Thoracic aorta (tissue), 2 donors: ENCODE measurements at places on chromosomes 11 and 22. TPM values are rescaled to one million over a fixed set of nuclear protein-coding genes. Genes with fewer than 3 reads are reported as not detected.

GRCh38 chr11:119337581-119338317, 2.9 kb downstream of the C1QTNF5 start:
- DNase-seq: no peak

DNA sequence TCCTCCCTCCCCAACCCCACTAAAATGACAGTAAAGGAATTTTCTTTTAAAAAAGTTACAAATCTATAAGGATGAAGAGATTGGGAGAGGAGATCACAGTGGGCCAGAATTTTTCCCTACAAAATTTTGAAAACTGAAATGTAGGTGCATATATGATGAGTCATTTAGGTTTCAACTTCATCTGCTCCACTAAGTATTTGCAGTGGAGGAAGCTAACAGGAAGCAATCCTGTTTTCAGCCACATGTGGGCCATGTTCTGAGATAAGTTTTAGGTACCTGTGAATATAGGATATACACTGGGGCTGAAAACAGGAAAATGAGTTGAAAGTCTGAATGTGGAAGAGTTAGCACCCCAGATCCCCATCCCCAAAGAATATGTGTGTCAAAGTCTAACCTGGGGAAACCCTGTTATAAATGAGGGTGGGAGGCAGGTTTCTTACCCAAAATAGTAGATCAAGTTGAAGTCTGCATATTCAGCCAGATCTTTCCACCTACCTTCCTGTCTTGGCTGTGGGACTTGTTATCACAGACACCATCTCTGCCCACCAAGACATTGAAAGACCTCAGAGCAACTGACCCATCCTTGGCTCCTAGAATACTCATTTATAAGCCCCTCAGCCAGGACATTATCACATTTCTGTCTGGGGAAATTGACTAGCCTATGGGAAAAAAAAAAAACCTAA, 87.3 kb downstream of the PACS1 start:
- no peak for DNase-seq

DNA sequence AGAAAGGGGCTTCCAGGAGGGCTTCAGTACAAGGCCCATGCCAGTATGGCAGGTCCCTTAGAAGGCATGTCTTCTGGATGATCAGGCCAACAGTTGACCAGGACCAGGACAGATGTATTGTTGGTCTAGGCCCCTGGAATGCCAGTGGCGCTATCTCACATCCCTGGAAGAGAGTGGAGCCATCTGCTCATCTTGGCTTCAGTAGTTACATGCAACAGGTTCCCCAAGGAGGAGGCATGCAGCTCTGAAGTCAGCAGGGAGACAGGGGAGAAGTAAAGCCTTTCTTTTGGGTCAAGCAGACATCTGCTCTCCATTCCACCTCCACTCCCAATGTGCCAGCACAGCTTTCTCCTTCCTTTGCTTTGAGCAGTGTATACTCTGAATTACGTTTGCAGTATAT, 244.1 kb downstream of the KIRREL3 start:
- no peak for DNase-seq

- DNase-seq: no peak
Measured at GRCh38 chr11:63639199-63639832, 25.1 kb upstream of the PLAAT3 start.

GRCh38 chr22:22167791-22168189, 76.8 kb upstream of the VPREB1 start:
- no peak for DNase-seq

GRCh38 chr11:124534051-124534450, 9.4 kb downstream of the OR8B12 start:
- DNase-seq: no peak

- DNase-seq: no peak
Measured at GRCh38 chr11:19625438-19625837, 87.2 kb upstream of the NAV2 start.

DNA sequence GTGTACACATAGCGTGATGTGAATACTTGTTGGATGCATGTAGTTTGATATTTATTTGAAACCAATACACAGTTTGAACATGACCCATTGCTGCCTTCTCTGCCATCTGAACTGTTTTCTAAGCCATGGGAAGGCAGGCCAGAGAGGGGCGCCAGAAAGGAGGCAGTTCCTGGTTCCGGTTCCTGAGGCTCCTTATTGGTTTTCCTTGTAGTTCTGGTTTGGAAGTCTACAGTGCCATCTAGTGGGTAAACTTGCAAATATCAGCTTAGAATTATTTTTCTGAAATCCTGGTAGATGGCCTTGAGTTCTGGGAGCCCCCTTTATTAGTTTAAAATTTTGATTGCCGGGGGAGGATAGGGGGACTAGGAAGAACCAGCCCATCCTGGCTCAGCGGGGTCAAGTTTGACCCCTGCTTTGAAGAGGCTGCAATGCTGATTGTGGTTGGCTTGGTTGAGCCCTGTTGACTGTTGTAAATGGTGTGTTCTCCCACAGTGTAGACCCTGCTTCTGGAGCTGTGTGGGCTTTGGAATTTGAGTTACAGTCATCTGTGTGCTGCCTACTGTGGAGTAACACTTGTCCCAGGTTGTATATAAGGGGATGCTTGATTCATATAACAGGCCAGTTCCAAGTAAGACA, 48.4 kb downstream of the GRAMD1B start:
- DNase-seq: no peak

- no peak for DNase-seq
Measured at GRCh38 chr11:70868341-70868885, 384.0 kb downstream of the SHANK2 start.

- no peak for DNase-seq
Measured at GRCh38 chr22:47784991-47785390, 1022.5 kb downstream of the TBC1D22A start.

GRCh38 chr11:88066090-88066489, 109.2 kb downstream of the RAB38 start:
- DNase-seq: no peak

DNA sequence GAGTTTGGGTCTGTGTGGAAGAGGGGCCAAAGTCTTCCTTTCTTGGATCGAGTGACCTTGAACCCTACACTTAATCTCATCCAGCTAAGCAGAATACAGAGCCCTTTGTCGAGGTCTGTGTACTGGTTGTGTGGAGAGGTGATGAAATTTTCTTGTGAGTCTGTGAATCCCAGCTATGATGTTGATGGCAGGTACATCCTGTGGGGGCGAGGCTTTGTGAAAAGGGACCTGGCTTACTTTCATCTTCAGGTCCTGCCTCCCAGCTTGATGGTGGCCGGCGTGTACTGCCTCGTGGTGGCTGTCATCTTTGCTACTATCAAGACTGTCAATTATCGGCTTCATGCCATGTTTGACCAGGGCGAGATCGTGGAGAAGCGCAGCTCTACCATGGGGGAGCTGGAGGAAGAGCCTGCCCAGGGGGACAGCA, 1.0 kb downstream of the PCNX3 start:
- no peak for DNase-seq

GRCh38 chr11:20616920-20617319, 17.5 kb downstream of the SLC6A5 start:
- no peak for DNase-seq

DNA sequence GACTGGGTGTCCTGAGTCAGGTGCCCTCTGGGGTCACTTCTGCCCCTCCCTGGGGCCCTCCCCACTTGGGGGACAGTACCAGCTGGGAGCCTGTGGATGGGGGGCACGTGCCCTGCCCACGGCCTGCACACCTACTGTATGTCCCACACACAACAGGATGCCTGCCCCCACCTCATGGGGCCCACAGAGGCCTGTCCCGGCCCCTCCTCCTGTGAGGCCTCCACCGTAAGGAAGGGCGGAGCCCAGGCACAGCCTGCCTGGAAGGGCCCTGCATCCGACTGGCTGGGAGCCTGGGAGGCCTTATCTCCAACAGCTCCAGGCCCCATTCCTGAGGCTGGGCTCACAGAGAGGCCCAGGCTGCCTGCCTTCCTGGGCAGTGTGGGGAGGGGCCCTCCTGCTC, 47.8 kb downstream of the BRSK2 start:
- no peak for DNase-seq

- no peak for DNase-seq
Measured at GRCh38 chr22:24871611-24872205, 65.7 kb downstream of the SGSM1 start.

- DNase-seq: no peak
Measured at GRCh38 chr11:12544986-12545775, 129.0 kb upstream of the TEAD1 start.

DNA sequence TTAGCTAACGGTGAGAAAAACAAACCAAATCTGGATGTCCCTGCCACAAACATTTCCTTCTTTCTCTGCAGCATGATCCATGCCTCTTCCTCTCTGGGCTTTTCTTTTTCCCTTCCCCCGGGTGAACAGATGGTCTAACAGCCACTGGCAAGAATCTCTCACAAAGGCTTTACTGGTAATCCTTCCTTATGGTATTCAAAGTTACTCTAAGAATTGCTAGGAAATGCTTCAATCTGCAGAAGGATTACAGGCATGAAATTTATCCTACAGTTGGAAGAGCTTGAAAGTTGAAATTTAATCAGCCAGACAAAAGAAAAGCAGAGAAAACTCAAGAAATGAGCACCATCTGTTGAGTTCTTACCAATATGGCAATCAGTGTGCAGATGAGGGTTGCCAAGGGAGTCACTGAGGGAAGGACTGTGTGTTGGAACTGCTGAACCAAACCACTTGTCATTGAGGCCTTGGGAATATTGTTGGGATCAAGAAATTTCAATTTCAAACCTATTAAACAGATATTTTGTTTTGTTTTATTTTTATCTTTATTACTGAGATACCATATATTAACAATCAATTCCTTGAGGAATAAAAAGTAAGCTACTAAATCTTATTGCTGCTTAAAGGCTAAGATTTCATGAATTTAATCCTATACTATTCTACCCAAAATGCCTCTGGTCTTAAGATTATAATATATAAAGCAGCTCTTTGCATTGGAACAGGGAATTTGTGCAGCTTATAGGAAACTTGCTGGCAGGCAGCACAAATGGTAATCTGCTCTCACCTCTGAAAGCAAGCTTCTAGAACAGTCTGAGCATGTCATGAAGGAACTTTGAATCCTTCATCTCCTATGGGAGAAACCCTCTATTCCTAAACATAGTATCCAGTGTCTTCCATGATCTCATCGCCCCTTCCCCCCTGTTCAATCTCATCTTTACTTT, 29.7 kb upstream of the NDUFC2 start:
- no peak for DNase-seq

- DNase-seq: no peak
Measured at GRCh38 chr11:115193914-115194801, 310.1 kb downstream of the CADM1 start.

DNA sequence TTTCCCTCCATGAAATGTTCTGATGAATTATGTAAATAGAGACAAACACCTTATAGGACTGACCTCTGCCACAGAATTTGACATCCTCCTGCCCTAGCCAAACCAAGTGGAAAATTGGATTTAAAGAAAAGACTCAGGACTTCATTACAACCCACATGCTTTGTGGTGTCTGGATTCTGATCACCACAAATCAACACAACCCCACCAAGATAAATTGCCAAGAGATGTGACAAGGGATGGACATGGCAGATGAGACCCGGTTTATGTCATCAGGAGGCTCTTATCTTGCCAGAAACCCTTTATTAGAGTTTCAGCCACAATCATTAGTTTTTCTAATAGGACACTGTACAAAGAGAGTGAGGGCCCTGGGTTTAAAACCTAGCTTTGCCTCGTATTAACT, 57.9 kb upstream of the SLC6A5 start:
- DNase-seq: no peak

DNA sequence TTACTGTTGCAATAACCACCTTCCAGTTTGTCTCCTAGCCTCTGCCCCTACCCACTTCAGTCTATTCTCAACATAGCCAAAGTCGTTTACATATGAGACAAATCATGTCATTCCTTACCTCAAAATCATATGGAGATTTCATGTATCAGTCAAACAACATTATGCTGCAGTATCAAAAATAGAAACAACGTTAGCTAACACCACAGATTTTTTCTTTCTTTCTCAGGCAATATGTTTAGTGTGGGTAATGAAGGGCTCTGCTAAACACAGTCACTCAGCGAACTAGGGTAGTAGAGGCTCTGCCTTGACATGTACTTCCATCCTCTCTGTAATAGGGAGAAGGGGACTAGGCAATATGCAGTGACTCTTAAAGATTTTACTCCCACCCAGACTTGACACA, 141.3 kb upstream of the DDI1 start:
- no peak for DNase-seq

DNA sequence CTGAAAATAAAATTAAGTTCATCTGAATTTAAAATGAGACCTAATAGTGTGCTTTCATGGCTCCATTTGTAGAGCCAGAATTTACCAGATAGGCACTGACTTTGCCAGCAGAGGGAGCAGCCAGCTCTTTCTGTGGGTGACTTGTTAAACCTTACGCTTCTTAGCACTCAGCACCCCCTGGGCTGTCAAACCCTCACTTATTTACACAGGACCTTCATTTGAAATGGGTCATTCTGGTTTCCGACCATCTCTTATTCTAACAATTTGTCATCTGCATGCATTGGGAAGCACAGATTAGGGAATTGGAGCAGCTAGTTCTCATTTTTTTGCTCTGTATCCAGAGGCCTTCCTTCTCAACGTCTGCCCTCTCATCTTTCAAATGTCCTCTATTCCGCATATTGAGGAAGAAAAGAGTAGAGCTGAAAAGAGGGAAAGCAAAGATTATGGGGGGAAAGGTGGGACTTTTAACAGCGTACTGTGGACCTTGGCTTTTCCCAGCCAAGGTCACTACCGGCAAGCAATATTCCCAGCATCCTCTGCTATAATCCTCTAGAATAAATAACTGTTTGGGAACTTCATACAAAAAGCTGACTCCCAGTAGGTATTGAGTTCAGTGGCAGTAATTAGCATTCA, 3.1 kb downstream of the ASRGL1 start:
- DNase-seq: no peak

- DNase-seq: no peak
Measured at GRCh38 chr11:119023741-119024140, 5.2 kb downstream of the TRAPPC4 start.

GRCh38 chr11:15223318-15223717, 108.6 kb downstream of the INSC start:
- DNase-seq: no peak

- no peak for DNase-seq
Measured at GRCh38 chr22:46139895-46140350, 10.4 kb upstream of the PPARA start.

SERPING1 gene
- 695 TPM for total RNA-seq

SMPD1 gene
- 51.3 TPM for total RNA-seq

PHF21B gene
- 2.1 TPM for total RNA-seq

MPZL3 gene
- total RNA-seq: 0.41 TPM

DMC1 gene
- not detected for total RNA-seq

APLNR gene
- total RNA-seq: 1.8 TPM

INS gene
- not detected for total RNA-seq

IMMP1L gene
- 8.0 TPM for total RNA-seq

ELP4 gene
- 16.9 TPM for total RNA-seq

NLRP14 gene
- not detected for total RNA-seq

ANO1 gene
- 161 TPM for total RNA-seq
